ENCODE measurements at places on chromosomes 7 and 10.
A peak's percentile ranks its signal among the peaks of the same experiment; 100 is the strongest.

GRCh38 chr10:6171881-6172695 lies 30.6 kb upstream of the PFKFB3 start:
- DNase-seq: no peak

GRCh38 chr7:125681508-125681907 lies 751.9 kb upstream of the POT1 start:
- no peak for DNase-seq

GRCh38 chr10:6400821-6401465 lies 179.1 kb downstream of the PRKCQ start:
- no peak for DNase-seq

DNA sequence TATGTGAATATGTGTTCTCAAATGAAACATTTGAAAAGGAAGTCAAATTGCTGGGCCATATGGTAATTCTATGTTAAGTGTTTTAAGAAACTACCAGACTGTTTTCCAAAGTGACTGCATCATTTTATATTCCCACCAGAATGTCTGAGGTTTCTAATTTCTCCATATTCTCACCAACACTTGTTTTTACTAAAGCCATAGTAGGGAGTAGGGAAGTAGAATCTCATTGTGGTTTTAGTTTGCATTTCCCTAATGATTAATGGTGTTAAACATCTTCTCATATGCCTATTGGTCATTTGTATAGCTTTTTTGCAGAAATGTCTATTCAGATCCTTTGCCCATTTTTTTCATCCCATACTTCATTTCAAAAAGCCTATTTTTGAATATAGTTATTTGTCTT lies 9.1 kb upstream of the SEMA4G start:
- no peak for DNase-seq

GRCh38 chr10:60444494-60445064 lies 54.9 kb upstream of the ANK3 start:
- no peak for DNase-seq

GRCh38 chr7:95324431-95324830 lies at the start of gene PON1:
TSS of gene PON1 (minus strand) at chr7:95324532. CDS start at chr7:95324475, 57 bp downstream.
- no peak for DNase-seq

GRCh38 chr7:70795948-70796347 lies 336.0 kb upstream of the GALNT17 start:
- DNase-seq: no peak

- DNase-seq: no peak
Observed at GRCh38 chr7:27182285-27182841, 2.7 kb downstream of the HOXA11 start.

- no peak for DNase-seq
Observed at GRCh38 chr7:151558575-151558974, 38.9 kb upstream of the RHEB start.

GRCh38 chr7:151469281-151469680 lies 29.3 kb upstream of the CRYGN start:
- DNase-seq: no peak

DNA sequence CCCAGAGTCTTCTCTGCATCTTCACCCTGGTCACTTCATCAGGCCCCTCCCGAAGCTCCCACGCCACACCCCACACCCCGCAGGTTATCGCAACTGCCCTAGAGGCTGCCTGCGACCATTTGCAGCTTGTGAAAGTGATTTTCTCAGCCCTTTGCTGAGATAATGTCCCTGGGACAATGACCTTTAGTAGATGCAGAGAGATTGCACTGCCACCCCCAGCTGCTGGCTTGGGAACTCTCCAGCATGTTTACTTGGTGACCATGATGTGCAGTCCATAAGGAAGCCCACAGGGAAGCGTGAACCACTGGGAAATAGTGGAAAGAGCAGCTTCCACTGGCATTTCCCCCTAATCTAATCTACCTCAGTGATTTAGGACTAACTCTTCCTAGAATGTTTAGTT lies 97.3 kb downstream of the WNT2 start:
- no peak for DNase-seq

DNA sequence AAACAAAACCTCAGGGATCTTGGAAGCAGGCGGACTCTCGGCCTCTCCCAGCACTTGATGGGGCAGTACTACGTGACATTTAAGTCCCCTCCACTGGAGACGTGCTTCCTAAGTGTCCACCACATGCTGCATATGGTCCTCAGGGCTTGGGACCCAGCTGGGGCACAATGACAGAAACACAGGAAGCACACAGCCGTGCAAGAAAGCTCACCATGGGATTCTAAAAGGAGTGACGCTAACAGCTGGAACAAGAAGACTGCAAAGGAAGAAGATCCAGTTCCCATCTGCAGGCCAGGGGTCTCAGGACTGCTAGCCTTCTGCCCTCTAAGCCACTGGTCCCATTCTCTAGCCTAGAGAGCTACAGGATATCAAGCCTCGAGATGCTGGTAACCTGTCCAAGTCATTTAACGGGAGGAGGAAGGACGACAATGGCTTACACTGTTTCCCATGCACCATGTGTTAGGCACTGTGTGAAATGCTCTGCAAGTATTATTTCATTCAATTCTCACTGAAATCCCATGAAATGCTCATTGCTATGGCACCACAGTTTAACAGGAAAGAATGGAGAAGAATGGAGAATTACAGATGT lies 61.1 kb downstream of the KCNMA1 start:
- DNase-seq: no peak

DNA sequence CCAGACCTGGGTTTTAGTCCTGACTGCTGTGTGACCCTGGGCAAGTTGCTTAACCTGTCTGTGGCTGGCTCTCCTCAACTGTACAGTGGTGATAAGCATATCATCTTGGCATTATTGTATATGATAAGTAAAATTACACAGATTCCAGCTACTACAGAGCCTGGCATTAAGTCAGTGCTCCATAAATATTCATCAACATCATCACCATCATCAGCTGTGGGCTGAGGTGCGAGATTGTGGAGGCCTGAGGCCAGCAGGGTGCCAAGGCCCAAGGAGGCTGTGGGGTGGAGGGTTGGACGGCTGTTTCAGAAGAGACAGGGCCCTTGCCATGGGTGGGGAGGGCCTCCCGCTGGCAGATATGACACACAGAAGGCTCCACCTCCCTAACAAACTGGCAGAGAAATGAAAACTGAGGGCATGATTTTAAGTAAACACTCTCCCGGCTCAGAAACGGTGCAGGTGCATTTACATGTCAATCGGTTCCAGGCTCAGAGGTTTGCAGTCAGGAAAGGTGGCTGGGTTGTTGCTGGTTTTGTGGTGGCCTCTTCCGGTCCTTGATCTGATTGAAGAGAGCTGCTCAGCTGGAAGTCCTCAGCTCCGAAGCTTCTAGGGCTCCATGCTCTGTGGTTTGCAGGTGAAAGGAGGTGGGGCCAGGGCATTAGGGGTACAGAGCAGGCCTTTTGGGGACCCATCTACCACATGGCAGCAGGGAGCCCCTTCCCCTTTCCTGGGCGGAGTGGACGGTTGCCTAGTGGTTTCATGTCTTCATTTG lies 10.2 kb downstream of the CRYGN start:
- peak; percentile 58 for DNase-seq

DNA sequence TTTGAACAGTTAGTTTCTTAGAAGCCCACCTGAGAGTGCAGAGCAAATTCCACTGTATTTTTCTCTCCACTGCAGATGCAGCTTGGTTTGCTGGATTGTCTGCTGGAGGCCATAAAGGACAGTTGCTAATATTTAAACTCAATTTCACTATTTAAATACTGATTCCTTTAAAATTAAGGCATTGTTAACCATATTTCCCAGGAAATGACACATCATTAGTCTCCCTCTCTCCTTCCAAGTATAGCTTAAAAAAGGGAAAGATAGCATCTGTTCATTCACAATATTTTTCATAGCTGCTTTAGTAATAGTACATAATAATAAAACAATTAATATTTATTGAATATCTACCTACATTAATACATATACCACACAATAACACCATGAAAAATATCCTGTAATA lies 252.9 kb downstream of the HGF start:
- no peak for DNase-seq

DNA sequence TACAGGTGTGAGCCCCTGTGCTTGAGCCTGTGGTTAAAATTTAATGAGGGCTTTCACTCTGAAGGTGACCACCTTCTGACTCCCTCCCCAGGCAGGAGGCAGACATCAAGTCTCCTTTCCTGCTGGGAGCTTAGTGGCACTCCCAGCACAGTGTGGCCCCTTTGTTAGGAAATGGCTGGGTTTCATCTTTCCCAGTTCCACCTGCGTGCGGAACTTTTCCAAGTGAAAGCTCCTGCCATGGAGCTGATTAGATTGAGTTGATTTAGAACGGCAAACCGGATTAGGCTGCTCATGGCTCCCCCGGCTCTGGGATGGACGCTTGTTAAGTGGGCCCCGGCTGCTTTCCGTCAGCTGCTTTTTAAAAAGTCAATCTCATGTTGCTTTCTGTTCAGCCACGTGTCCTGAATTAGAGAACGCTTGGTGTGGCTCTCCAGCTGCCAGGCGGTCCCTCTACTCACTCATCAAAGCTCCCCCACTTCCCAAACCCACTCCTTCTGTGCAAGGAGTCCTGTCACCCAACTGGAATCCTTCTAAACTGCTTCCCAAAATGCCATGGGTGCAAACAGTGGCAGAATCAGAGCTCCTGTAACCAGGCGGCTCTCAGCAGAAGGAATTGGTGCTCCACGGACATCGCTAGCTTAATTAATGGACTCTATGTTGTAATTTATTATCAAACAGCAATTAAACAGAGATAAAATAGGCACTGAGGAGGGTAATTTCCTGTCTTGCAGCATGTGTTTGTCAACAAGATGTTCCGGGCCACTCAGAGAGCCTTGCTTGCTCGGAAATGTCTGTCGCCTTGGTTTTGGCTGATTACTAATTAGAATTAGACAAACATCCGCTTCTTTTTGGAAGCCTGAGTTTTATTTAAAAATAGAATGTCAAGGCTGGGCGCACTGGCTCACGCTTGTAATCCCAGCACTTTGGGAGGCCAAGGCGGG lies 551.2 kb downstream of the GALNT17 start:
- DNase-seq: no peak

- no peak for DNase-seq
Observed at GRCh38 chr10:71717551-71717951, 2.0 kb downstream of the C10orf105 start.

- DNase-seq: no peak
Observed at GRCh38 chr10:60347270-60347669, 42.4 kb downstream of the ANK3 start.

- no peak for DNase-seq
Observed at GRCh38 chr10:53846809-53847208, 954.2 kb downstream of the PCDH15 start.

DNA sequence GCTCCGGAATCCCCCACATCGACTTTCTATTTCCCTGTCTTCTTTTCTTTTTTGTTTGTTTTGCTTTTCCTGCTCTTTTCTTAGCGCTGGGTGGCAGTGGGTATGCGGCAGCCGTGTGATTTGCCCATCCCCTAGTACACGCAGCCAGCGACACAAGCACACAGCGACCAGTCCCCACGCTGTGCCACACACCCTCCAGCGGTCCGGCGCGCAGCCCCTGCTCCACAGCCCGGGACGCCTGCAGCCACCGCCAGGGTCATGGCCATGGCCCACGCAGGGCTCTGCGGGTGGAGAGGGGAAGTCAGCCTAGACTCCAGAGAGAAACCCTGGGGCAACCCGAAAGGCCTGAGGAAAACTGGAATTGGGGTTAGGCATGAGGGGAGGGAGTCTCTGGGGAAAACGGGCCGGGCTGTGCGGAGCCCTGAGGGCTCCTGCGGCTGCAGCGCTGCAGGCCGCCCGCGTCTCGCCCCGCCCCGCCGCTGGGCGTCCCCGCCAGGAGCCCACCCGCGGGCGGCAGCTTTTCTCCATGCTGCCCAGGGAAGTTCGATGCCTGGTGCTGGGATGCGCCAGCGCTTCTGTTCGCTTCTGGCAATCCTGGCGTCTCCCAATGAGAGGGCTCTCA lies 2.5 kb downstream of the CHRM2 start:
- no peak for DNase-seq

- no peak for DNase-seq
Observed at GRCh38 chr7:1646391-1646790, 23.7 kb upstream of the ELFN1 start.

DNA sequence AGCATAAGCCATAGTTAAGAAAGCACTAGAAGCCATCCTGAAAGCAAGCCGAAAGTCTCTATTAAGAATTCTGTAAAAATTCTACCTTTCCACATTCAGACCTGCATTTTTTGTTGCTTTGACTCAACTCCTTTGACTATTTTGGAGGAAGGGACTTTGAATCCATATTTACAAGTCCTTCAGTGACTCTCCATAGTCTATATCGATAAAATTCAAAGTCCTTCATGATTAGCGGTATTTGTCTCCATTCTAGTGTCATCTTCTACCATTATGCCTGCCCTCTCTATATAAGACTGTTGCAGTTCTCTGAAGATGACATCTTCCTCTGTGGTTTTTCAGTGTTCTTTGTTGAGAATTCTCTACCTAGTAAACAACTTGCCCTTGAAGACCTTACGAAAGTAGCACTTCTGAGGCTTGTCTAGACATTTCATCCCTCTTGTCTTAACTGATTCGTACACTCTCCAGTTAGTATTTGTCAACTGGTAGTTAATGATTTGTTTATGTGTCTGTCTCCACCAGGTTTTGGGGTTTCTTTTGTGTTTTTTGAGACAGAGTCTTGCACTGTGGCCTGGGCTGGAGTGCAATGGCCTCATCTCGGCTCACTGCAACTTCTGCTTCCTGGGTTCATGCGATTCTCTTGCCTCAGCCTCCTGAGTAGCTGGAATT lies 1.7 kb downstream of the CCSER2 start:
- DNase-seq: no peak

DNA sequence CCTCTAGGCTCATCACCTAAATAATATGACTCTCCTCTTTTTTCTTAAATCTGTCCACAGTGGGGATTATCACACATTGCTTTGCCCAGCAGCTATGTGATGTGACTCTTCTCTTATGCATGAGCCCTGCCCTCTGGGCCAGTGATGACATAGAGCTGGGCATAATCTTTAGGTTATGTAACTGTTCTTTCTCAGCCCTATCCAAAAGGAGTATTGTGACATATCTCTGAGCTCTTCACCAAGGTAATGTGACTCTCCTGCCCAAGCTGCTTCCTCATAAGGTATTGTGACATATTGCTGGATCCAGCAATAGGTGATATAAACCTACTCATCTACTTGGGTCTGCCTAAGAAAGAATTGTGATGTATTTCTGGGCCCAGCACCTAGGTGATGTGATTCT lies 37.7 kb upstream of the ZNF107 start:
- DNase-seq: no peak

DNA sequence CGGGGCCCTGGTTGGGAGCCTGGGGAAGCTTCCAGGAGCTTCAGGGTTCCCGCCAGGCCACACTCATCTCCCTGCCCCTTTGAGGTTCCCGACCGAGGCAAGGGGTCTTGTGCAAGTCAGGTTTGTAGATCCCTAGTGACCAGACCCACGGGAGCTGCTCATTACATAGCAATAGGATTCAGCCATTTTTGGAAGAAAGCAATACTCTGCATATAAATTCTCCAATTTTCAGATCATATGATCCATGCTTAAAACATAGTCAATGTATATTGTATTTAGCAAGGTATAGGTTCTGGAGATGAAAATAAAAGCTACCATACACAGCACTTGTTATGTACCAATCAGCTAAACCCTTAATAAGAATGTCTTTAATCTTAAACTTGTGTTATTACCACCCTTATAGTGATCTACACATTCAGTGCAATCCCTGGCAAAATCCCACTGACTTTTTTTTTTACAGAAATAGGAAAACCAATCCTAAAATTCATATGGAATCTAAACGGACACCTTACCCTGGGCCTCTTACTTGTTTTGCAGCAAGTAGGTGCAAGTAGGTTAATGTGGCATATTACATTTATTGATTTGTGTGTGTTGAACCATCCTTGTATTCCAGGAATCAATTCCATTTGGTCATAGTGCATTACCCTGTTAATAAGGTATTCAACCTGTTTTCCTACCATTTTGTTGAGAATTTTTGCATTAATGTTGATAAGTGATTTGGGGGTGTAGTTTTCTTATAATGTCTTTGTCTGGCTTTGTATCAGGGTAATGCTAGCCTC lies 13.8 kb upstream of the FKBP9 start:
- DNase-seq: no peak

- DNase-seq: no peak
Observed at GRCh38 chr10:83991986-83992753, 147.1 kb upstream of the GHITM start.

Measured in activated T-cell treated with anti-CD3 and anti-CD28 coated beads, Interleukin-2, amount 50 U/mL, for 24 hours (primary cell).